ENCODE measurements at places on chromosomes 1 and 21.

DNA sequence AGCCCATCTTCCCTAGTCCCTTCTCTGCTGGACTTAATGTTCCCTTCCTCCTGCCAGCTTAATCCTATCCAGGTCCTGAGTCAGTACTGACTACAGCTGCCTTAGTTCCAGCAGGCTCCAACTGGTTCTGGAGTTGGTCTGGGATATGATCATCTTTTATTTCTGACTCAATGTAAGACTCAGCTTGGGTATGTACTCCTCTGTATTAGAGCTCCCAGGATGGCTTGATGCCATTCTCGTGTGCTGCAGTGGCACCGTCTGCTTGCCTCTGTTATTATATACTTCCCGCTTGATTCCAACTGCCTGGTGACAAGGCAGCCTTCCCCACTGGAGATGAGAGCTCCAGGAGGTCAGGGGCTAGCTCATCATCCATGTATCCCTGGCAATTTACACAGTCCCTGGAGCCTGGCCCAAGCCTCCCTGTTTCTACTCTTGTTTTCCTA lies 164.4 kb upstream of the DPT start:
- peak; percentile 9 for DNase-seq

DNA sequence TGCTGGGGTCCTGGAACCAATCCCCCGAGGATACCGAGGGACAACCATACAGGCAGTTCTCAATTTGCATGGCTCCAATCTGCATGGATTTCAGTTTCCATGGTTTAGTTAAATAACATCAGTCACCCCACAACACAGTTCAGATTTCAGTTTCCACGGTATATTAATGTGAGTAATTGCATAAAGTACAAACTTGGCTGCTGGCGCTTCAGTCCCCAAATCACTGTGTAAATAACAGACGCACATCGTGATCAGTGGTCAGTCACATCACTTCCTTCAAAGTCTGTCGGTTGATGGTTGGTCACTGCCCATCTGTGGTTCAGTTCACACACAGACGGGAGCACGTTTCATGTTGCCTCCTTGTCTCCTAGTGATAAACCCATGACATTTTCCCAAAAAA lies 66.4 kb upstream of the LPGAT1 start:
- DNase-seq = no peak

GRCh38 chr1:162676087-162676486 lies 43.8 kb downstream of the DDR2 start:
- no peak for DNase-seq

GRCh38 chr1:9165396-9165795 lies 36.5 kb upstream of the GPR157 start:
- no peak for DNase-seq

DNA sequence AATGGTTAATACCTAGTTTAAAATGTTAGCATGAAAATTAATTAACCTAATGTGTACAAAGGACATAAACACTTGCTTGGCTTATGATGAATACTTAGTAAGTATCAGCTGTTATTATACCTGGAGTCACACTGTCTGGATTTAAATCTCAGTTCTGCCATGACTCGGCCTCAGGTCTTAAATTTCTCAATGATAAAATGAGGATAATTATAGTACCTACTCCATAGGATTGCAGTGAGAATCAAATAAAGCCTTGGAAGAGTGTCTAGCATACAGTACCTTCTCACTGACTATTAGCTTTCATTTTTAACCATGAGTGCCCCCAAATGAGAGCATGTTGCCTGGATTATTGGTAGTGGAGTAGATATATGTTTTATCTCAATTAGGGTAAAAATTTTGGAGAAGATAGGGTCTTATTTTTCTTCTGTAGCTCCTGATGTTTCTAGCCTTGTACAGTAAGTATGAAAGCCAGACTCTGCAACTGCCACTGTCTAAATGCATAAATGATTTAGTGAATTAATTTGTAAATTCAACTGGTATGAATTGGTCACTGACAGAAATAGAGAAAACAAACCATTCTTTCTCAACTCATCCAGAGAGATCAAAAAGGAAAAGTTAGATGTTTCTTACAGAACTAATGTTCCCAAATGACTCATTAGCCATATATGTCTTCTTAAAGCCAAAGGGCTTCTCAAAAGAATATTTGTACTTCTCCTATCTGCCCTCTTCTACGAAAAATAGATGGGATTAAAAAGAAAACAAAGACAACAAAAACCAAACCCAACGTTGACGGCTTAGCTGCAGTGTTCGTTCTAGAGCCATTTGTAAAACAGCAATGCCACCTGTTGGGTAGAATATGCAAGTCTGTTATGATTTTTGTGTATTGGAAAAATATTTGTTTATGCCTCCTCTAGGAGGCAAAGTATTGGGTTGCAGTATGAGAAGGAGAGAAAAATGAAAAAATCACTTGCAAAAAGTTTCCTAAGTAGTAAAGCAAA lies 53.8 kb upstream of the MROH9 start:
- no peak for DNase-seq

GRCh38 chr1:1418464-1419362 lies 2.4 kb downstream of the ANKRD65 start:
- no peak for DNase-seq

- DNase-seq = no peak
These were observed 28.2 kb upstream of the CRNN start for GRCh38 chr1:152442301-152442700.

GRCh38 chr1:116345843-116346242 lies 27.2 kb upstream of the ATP1A1 start:
- DNase-seq = peak; percentile 53

GRCh38 chr1:53384796-53385195 lies 56.9 kb upstream of the LRP8 start:
- no peak for DNase-seq

DNA sequence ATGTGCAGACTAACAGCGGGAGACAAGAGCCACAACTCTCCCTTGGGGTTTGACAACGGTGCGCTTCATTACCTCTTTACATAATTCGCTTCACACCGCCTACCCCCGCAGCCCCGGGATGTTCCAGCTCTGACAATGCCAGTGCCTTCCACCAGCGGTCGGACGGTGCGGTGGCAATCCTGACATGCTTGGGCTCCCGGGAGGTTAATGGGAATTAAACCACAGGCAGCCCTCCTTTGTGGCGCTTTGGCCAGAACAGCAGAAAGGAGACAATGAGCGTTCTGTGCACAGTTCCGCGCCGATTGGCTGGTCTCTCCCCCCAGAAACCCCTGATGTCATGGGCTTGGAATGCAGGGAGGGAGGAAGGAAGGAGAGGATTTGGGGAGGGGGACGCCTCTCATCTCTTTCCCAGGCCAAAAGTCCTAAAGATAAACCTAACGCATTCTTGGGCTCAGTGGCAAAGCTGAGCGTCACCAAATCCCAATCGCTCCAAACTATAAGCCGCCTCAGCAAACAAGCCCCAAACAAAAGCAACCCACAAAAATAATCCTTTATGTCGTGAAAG lies 1.3 kb downstream of the CNN3 start:
- peak; percentile 67 for DNase-seq

GRCh38 chr1:192104852-192105251 lies 53.4 kb upstream of the RGS18 start:
- no peak for DNase-seq

DNA sequence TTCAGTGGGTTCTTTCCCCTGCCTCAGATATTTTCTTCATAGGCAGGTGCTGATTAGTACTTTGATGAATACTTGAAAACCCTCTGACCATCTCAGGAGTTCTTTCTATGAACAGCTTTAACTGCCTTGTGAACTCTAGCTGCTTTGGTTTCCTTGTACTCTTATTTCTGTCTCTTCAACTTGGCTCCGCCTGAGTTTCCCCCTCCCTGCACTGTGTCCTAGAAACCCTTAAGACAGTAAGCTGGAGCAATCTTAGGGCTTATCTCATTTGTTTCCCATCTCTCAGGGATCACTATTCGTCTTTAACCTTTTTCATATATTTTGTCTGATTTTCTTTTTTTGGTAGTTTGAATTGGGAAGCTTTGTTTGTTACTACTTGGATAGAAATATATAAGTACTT lies 99.1 kb downstream of the PKN2 start:
- no peak for DNase-seq

DNA sequence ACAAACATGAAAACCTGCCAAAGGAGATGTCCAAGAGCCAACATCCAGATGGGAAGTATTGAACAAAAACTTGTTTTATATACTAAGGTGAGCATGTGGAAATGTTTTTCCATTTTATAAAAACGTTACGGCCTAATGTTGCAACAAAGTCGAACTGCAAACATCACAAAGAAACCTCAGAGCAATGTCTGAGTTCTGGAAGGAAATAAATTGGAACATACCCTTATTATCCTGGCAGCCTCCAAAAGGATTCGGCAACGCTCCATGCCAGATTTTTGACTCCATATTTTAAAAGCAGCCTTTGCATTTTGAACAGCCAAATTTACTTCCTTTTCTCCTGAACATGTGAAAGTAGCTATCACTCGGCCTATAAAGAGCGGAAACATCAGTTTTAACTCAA lies 3.3 kb downstream of the ALDH9A1 start:
- DNase-seq = no peak

GRCh38 chr1:99650030-99650429 lies 4.1 kb downstream of the PALMD start:
- DNase-seq = no peak

DNA sequence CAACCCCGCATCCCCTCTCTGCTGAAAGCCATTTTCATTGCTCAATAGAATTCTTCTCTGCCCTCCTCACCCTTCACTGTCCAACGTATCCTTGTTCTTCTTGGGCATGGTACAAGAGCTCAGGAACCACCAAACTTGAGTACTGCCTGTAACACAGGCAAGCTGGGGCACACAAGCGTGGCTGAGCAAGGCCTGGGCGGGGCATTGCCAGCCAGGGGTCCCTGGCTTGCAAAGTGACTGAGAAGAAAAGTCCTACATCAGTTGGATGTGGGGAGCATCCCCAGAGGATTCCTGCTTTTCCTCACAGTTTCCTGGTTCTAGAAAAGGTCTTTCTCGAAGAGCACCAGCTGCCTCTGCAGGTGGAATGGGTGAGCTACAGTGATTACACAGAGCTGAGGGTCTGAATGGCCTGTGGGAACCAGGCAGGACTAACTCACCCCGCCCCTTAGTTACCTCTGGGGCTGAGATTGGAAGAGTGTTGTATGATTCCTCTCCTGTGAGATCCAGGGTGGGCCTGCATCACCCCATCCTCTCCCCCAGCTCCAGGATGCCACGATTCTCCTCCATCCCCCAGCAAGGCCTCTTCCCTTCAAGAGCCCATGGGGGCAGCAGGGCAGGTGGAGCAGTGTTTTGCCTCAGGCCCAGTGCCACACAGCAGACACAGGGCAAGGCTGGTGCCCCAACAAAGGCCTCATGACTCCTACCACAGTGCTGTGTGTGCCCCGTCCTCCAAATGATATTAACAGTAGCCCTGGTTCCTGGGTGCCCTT lies 121.9 kb downstream of the MATN1 start:
- DNase-seq = no peak

- no peak for DNase-seq
These were observed 86.8 kb upstream of the LBR start for GRCh38 chr1:225514671-225515081.

DNA sequence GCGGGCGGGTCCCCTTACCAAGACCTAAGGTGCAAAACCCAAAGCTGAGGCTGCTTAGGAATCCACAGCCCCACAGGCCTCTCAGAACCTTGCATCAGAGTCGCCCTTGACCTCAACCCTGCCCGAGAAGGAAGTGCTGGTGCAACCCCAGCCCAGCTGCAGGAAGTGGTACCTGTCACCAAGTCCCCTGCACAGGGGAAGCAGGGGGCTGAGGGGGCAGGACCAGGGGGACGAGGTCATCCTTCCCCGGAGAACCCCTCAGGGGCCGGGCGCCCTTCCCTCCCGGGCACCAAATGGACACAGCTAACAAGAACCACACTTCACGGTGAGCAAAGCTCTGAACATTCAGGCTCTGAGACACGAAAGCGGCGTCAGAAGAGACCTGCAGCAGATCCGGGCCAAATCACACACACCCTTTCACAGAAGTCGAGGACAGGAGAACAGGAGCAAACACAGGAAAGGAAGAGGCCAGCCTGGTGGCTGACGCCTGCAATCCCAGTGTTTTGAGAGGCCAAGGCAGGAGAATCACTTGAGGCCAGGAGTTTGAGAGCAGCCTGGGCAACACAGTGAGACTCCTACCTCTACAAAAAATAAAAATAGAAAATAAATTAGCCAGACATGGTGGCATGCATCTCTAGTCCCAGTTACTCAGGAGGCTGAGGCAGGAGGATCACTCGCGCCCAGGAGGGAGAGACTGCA lies 6.4 kb downstream of the ITGB2 start:
- DNase-seq = no peak

GRCh38 chr1:214584805-214585766 lies 17.9 kb upstream of the CENPF start:
- DNase-seq = no peak

- no peak for DNase-seq
These were observed 18.8 kb downstream of the PTPRC start for GRCh38 chr1:198657550-198658064.

DNA sequence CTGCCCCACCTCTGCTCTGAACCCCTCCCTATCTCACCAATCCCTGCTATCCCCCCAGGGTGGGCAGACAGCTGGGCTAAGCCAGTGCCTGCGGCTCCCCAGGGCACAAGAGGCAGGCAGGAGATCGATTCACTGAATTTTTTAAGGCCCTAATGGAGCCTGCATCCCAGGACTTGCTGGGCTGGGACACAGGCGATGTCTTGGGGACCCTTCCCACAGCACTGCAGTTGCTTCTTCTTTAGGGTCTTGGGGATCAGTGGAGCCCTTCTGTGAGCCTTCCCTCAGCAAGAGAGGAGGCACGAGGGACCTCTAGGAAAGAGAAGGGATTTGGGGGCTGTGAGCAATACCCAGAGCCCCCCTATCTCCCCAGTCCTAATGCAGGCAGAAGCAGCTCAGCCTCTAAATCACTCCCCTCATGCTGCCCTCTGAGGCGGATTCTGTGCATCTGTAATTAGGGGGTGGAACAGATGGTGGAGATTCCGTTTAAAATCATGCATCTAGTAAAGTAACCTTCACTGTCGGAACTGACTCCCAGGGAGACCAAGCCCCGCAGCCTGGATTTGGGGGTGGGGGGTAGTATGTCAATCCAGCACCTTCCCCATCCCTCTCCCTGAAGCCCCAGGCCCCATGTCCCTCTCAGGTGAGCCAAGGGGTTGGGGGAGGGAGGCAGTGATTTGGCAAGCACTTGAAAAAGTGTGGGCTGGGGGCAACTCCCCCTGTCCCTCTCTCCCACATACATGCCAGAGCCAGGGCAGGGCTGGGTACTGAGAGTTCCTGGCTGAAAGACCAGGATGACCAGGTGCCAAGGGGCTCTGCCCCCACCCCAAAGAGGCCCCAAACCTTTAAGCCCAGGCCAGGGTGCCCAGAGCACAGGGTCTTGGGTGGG lies 10.0 kb downstream of the AHDC1 start:
- no peak for DNase-seq

- DNase-seq = peak; percentile 62
These were observed 11.5 kb downstream of the KNCN start for GRCh38 chr1:46539972-46540371.

GRCh38 chr1:107889524-107889923 lies 75.5 kb downstream of the VAV3 start:
- DNase-seq = no peak
